Stimulated activated CD4-positive, alpha-beta T cell treated with anti-CD3 and anti-CD28 coated beads, TNF-alpha, amount 100 ng/mL, for 48 hours (primary cell): ENCODE measurements at places on chromosomes 2 and 18.

DNA sequence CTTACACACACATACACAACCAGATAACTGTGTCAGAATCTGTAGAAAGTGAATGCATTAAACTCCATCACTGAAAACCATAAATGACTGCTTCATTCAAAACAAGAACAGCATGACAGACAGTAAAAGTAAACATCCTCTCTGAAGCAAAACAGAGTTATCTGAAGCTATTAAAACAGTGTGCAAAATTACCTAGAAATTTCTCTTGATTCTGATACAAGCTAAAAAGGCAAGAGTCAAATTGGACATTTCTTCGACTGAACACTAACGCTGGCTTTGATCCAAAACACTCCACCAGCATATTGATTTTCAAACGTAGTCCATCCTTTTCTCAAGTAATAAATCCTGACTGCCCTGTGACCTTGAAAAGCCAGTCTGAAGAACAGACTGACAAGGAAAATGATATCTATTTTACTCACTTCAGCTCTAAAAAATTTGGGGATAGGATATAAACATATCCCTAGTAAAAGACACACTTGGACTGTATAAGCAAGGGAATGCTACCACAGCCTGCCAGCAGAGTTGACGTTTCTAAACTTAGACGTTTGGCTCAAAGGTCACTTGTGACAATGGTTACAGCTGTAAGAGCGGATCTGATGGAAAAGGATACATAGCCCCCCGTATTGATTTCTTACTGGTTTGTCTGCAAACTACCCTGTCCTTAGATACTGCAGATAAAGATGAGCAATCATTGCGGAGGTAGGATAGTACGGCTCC, 128.9 kb upstream of the ITGB6 start:
- DNase-seq: no peak

GRCh38 chr2:205117125-205117524, 565.2 kb upstream of the NRP2 start:
- DNase-seq: no peak

DNA sequence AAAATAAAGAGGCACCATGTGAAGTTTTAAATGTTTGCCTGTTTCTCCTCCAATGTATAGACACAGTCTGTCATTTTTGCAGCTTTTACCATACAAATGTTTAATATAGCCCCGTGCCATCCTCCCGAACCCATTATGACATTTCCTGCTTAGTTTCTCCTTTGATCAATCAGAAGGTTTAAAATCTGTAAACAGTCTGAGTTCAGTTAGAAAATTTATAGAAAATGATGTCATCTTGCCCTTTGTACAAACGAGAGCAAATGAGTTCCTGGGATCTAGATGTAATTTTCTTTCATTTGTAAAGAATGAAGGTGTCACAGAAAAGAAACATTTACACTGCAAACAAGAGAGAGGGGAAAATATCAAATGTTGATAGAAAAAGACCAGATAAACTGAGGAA, 62.7 kb upstream of the NFU1 start:
- DNase-seq: no peak

DNA sequence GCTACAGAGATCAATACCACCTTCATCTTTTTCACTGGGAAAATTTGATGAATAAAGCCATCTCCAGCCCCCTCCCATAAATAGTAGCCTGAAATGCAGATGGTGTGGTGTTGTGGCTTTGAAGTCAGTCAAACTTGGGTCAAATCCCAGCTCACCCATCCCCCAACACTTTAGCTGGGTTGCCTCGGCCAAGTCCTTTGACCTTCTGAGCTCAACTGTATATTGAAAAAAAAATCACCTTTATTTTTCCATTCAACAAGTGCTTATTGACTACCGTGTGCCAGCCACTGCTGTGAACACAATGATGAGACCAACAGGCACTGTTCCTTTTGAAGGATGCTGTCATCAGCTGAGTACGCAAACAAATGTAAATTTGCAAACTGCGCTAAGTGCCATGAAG, 35.1 kb upstream of the NTSR2 start:
- no peak for DNase-seq

- DNase-seq: no peak
Measured at GRCh38 chr2:178256382-178257042, 62.2 kb downstream of the OSBPL6 start.

GRCh38 chr2:33272001-33272400, 204.4 kb upstream of the RASGRP3 start:
- DNase-seq: no peak

GRCh38 chr2:181607629-181608590, 49.0 kb downstream of the CERKL start:
- no peak for DNase-seq

DNA sequence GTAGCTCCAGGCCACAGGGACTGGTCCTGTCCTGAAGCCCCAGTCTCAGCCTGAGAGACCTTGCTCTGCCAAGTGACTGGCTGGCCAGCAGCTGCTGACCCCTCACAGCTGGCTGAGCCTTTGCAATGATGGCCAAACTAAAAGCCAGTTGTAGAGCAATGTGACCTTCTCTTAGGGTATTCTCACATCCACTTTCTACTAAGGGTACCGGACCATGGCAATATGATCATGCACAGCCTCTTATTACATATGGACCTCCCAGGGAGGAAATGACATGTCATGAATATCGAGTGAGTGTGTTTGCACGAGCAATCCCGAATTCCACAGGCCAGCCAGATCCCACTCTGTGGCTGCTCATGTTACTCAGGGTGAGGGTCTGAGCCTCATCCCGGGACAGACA, 213.9 kb downstream of the VAPA start:
- no peak for DNase-seq

DNA sequence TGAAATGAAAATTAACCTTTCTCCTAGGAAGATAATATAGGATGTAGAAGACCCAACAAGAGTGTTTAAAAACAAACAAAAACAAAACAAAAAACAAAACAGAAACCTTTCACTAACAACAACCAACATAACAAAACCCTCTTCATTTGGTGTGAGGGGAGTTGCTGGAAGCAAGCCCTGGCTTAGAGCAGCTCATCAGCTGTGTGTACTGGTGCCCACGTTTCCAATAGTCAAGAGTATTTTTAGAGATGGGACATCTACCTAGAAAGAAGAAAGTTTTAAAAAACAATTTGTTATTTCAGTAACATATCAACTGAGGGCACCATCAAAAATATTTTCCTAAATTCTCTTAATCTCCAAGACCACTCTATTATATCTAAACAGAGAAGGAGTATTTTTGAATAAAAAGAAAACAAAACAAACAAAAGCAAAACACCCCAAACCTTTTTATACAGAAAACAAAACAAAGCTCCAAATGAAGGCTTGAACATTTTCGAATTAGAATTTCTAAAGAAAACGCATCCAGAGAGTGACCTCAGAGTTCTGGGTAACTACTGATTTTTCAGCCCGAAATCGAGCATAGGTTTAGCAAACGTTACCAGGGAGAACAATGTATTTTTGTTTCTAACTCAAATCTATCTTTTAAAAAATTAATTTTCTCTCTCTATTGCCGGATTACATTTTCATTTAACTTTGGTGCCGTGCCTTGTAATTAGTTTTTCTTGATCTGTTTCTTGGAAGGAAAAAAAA, 134.6 kb downstream of the INSIG2 start:
- no peak for DNase-seq

DNA sequence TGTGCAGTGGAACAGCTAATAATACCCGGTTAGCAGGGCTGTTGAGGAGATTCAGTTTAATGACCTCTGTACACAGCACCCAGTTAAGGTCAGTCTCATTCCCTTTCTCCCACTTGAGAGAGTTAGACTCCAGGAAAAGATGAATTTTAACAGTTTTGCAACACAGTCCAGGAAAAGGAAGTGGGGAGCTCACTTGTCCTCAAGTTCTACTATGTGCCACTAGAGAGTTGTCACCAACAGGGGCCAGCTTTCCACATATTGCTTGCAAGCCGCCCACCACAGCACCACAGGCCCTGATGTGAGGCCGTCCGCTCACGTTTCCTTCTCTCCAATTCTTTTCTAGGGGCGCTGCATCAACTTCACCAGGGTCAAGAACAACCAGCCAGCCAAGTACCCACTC, 142.1 kb downstream of the GFPT1 start:
- no peak for DNase-seq

GRCh38 chr2:103785432-103785831, 1023.6 kb downstream of the TMEM182 start:
- no peak for DNase-seq

DNA sequence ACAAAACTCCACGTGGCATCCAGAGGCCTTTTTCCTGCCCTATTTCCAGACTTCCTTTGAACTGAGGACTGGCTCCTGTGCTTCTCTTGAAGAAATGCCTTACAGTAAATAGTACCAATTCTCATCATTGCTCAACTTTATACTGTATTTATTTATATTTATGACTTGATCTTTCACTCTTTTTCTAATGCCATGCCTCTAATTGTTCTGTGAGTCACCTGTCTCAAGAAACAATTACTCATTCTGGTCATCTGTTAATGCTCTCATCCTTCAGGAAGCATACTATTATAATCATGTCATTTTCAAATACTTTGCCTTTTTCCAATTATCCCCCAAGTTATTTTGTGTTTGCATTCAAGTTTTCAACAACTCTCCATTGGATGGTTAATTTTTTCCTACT, 85.9 kb downstream of the DCDC2C start:
- no peak for DNase-seq

- DNase-seq: no peak
Measured at GRCh38 chr2:31097962-31098613, 40.2 kb downstream of the GALNT14 start.

GRCh38 chr2:215320102-215320501, 8.2 kb downstream of the ATIC start:
- DNase-seq: no peak

DNA sequence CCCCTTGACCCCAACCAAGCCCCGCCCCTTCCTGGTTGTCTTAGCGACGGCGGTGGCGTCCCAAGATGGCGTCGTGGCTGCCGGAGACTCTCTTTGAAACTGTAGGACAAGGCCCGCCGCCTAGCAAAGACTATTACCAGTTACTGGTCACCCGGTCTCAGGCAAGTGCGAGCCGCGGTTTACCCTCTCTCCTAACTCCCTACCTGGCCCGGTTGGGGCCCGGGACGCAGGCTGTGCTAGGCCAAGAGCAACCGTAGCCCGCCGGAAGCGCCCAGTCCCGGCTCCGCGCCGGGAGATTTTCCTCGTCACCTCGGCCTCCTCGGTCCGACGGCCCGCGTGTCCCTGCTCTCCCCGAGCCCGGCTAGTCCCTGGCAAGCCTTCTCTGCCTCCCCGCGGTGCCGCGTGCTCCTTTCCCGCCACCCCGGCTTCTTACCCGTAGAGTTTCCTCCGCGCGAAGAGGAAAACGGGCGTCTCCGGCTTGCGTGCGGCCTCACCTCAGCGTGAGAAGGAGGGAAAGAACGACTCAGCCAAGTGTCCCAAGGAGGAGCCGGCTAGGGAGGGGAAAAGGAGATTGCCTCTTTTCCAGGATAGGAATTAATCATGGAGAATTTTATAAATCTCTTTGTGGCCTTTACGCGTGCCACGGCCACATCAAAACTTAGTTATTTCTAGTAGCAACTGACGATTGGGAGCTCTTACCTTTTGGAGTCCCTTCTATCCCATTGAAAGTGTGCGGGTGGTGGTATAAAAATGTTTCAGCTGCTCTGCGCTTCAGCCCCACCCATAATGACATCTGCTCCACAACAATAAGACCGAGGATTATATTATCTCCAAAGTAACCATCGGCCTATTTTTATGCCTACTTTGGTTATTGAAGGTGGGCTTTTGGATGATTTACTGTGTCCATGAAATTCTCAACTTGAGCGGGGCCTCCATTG, at the start of gene FBXO36:
FBXO36 (plus strand) TSS at position 55 of the 938 bp plus-strand sequence; CDS start at position 66, 11 bp downstream.
- peak; percentile 91 for DNase-seq

- DNase-seq: no peak
Measured at GRCh38 chr2:195488567-195488966, 168.5 kb upstream of the SLC39A10 start.

DNA sequence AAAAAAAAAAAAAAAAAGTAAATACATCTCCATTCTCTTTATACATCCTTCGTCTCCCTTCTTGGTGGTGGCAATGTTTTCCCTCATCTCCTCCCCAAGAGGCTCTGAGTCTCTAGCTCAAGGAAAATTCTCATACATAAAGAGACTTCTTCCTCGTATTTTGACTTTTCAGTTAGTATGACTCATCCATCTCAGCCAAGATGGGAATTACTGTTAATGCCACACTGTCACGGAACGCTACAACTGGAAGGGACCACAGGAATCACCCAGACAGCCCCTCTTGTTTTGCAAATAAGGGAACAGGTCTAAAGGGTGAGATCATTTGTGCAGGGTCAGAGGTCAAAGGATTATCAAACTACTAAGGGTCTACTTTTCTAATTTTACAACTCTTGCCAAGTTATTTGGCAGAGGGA, 19.5 kb downstream of the NFE2L2 start:
- DNase-seq: no peak

- DNase-seq: no peak
Measured at GRCh38 chr2:15115776-15116175, 445.4 kb downstream of the NBAS start.

DNA sequence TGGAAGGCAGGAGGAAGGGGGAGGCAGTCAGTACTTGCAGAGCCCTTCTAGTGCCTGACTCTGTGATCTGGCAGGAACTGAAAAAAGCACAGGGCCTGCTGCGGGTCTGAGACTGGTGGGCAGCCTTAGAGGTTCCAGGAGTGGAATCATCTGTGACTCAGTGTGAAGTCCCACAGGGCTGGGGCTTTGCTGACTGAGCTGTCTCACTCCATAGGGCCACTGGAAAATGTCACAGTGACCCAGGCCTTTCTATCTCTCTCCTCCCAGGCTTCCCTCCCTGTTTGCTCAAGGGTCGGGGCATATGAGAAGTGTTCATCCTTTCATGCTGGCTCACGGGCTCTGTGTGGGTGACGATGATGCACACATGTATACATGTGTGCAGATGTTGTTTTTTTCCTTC, 47.1 kb upstream of the ZFP36L2 start:
- DNase-seq: no peak

- DNase-seq: no peak
Measured at GRCh38 chr2:189486237-189486770, 45.0 kb downstream of the WDR75 start.

- DNase-seq: no peak
Measured at GRCh38 chr2:105879106-105879802, 134.5 kb downstream of the NCK2 start.

- DNase-seq: no peak
Measured at GRCh38 chr2:25664183-25664964, 9.0 kb downstream of the DTNB start.

- DNase-seq: no peak
Measured at GRCh38 chr18:50161597-50162205, 33.2 kb downstream of the MYO5B start.

GRCh38 chr2:48114256-48114655, 208.0 kb upstream of the FBXO11 start:
- DNase-seq: peak; percentile 48

DNA sequence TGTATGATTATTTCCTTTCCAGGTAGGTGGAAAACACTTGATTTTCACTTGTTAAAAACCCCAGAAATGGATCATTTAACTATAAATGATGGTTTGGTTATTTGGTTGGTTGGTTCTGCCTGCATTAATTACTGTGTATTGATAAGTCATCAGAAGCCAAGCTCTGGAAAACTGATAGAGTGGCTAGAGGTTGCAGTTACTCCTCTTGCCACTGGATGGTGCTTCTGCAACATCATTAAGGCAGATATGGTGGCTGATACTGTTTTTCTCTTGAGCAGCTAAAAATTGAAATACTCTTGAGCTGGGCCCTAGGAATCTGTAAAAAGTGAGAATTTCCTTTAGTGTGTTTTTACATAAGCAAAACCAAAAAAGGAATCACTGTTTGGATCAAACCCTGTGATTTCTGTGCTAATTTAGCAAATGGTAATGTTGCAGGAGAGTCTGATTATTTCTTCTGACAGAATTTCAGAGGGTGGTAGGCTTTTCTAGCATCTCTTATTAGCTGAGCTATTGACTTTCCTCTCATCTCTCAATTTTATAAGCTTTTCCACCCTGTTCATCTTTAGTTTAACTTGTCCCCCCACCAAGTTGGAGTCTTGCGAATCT, 54.3 kb downstream of the RAB10 start:
- no peak for DNase-seq

GRCh38 chr2:209321581-209321980, 102.3 kb upstream of the MAP2 start:
- no peak for DNase-seq
